ENCODE measurements at places on chromosomes 6 and 20.

- DNase-seq: peak; percentile 87
Measured at GRCh38 chr20:10074513-10074912, 39.7 kb downstream of the ANKEF1 start.

DNA sequence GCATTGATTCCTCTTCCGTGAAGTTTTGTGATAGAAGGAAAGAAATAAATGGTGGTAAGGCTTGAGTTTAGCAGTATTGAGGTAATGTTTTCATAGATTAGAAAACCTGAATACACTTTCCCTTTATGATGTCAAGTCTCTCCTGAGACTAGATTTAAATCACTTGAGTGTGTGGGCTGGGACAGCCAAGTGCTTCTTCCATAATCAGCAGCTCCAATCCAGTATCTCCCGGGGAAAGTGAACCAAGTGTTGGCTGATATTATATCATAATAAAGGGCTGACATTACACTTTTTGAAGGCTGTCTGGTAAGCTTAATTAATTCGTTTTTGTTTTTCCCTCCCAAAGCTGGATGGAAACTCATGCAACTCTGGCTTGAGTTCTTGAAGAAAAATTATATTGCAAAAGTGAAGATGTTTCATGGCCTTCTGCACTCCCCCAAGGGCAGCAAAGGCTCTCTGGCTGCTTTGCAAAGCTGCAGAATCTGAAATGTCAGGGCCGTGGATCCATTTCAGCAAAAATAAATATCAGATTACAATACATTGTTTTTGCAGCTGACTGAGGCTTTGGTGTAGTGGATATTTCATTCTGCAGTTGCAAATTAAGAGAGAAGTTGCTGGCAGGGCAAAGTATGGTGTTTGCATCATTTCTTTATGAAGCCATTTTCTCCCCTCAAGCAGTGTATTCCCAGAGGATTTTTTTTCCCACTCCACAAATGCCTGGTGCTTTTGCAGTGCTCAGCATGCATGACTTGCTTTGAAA, 101.2 kb downstream of the MKKS start:
- peak; percentile 35 for DNase-seq

DNA sequence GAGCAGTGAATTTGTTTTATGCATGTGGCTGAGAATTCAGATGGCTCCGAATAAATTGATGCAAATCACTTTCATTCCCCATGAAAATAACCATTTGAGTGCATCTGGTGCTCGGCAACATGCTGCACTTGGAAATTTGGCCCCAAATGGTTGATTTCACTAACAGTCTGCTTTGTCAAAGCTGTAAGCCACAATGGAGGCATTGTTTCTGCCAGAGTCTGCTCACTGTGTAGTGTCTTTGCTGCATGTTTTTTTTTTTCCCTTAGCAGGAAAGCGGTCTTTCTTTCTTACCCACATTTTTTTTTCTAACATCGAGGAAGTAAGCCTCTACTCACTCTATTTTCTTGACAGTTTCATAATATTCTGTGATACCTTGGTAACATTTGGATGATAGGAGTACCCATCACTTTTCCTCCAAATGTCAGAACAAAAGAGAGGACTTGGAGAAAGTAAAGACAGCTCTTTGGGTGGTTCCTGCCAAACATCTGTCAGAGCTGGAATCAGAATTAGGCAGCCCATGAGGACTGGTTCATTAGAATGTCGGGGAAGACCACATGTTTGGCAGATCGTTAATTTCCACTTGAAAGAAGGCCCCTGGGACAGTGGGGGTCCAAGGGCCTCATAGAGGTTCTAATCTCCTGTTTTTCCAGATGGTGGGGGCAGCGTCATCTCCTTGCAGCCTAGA, 149.5 kb downstream of the DOK5 start:
- DNase-seq: peak; percentile 76

- DNase-seq: peak; percentile 57
Measured at GRCh38 chr6:111846066-111846465, 27.2 kb downstream of the FYN start.

GRCh38 chr6:114714836-114715507, 372.1 kb upstream of the HS3ST5 start:
- DNase-seq: no peak

DNA sequence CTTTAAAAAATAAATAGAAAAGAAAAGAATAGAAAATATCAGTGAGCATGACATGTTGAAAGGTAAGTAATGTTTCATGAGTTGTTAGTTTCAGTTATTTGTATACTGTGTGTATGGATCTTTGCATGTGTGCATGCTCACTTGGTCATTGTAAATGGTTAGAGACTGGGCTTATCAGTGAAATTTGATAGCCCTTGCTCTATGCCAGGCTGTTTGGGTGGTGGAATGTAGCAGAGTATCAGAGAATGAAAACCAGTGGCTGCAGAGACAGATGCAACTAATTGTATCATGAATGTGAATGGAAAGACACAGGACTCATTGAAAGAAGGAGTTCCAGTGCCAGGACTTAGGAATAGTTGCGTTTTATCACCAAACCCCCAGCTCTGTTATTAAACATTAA, 4.2 kb downstream of the GSTA2 start:
- DNase-seq: no peak

- DNase-seq: no peak
Measured at GRCh38 chr6:16623029-16623653, 138.1 kb downstream of the ATXN1 start.

DNA sequence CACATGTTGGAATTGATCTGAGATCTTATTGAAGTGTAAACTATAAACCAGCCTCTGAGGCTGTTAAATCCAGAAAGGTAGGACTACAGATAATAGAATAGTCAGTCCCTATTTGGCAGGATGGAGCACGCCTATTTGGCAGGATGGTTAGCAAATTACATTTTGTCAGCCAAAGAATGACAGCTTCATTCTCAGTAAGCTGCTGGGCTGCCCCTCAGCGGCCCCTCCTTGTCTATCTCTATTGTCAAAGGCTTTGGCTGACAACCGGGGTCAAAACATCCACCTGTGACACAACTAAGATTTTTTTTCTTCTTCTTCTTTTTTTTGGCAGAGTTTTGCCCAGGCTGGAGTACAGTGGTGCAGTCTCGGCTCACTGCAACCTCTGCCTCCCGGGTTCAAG, 123.4 kb upstream of the ECI2 start:
- no peak for DNase-seq

DNA sequence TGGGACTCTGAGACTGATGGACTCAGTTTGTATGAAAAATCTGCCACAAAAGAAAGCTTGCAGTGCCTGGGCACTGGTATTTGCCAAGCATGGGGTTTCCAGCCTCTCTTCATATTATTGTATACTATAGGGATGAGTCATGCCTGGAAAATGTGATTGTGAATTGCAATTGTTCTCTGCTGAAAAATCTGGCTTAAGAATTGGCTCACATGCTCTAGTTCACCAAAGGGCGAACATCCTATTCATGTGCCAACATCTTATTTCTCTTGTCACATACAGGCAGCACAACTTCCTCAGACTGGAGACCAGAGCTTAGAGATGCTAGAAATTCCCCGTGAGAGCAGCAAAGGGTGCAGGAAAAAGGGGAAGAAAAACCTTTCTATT, 103.6 kb upstream of the KCNK16 start:
- peak; percentile 56 for DNase-seq

GRCh38 chr6:108638993-108639392, 78.3 kb downstream of the FOXO3 start:
- no peak for DNase-seq

GRCh38 chr6:35510916-35511561, 1.7 kb downstream of the TULP1 start:
- DNase-seq: no peak

DNA sequence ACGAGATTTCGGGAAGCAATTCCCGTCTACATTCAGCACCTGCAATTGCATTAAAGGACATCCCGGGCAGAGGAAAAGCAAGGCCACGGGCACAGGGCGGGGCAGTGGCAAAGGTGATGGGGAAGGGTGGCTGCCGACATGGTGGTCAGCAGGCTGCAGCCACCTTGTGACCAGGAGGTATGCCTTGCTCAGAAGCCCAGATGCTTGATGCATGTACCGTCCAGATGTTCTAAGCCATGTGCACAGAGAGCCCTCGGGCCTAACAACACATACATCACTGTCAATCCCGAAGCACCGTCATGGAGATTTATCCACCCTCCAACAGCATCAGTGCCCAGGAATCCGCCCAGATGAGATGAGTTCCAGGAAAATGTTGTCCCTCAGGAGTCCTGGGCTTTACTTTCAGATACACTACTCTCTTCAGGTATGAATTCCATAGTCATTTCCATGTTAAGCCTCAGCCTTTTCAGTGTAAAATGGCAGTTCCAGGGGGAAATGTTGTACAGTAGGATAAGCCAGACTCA, 77.8 kb upstream of the FRMD1 start:
- no peak for DNase-seq

- DNase-seq: no peak
Measured at GRCh38 chr6:43879722-43880121, 109.7 kb downstream of the VEGFA start.

- no peak for DNase-seq
Measured at GRCh38 chr6:8080362-8081151, 16.4 kb upstream of the BLOC1S5 start.

DNA sequence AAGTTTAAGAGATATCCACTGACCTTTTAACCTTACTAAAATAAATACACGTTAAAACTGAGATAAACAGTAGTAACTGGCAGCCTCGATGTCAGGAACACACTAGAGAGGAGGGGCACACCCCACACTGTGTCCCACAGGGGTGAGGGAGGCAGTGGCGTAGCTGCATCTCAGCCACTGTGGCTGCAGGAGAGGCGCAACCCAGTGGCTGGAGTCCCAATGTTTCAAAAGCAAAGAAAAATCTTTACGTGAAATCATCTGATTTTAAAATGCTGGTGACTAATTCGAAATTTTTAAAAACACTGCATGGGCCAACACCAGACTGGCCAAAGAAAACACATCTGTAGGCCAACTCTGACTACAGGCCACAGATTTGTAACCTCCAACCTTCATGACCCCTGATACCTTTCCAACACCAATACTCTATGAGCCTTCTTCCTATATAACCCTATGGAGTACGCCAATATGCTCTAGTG, 54.7 kb downstream of the TRAM2 start:
- DNase-seq: no peak

DNA sequence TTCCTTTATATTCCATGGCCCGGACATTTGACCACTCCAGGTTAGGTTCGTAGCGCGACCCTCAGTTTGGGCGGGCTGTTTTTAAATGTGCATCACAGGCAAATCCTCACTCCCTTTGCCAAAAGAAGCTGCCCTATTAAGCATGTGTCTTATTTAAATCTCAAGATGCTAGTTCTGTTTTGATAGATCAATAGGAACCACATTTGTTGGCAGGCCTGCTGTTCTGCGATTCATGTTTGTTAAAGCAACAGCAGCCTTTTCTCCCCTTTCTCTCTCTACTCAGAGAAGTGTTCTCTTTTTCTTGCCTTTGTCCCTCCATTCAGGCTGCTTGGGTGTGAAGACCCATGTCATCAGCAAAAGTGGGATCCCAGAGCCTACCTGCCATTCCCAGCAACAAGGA, 212.0 kb upstream of the SSTR4 start:
- no peak for DNase-seq
